ENCODE measurements at places on chromosomes 16 and 17.

GRCh38 chr16:714558-715476 lies at the start of gene METRN:
Gene METRN (plus strand): TSS chr16:715118. CDS start chr16:715290, 172 bp downstream.
- peak; percentile 61 for DNase-seq

GRCh38 chr16:69593751-69594255 lies 28.0 kb downstream of the NFAT5 start:
- DNase-seq: peak; percentile 18

DNA sequence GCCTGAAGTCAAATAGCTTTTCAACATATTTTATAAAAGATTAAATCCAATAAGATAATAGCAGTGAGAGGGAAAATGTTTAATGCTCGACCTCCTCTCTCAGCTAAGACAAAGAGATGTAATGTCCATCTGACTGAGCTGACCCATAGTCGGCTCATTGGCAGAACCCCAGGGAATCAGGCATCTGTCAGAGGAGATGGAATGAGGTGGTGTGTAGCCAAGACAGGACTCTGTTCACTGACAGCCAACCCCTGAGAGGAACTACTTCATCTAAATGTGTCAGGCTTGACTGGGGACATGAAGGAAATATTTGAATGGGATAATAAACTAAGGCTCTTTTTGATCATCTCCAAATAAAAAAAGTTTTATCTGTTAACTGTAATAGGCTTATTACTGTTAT lies 188.0 kb downstream of the CDH11 start:
- no peak for DNase-seq

DNA sequence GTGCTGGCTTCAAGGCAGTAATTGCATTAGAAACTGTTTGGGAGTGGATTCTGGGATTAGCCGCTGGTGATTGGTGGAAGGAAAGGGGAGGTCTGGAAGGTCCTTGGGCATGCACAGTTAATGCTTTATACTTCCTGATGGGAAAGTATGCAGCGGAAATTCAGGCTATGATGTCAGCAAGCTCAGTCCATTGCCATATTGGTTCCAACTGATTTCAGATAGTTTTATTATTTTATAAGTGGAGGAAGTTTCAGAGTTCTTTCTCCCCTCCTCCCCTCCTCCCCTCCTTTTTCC lies 8.1 kb upstream of the CMTR2 start:
- no peak for DNase-seq

GRCh38 chr17:4540224-4540651 lies 14.9 kb downstream of the MYBBP1A start:
- DNase-seq: peak; percentile 59

DNA sequence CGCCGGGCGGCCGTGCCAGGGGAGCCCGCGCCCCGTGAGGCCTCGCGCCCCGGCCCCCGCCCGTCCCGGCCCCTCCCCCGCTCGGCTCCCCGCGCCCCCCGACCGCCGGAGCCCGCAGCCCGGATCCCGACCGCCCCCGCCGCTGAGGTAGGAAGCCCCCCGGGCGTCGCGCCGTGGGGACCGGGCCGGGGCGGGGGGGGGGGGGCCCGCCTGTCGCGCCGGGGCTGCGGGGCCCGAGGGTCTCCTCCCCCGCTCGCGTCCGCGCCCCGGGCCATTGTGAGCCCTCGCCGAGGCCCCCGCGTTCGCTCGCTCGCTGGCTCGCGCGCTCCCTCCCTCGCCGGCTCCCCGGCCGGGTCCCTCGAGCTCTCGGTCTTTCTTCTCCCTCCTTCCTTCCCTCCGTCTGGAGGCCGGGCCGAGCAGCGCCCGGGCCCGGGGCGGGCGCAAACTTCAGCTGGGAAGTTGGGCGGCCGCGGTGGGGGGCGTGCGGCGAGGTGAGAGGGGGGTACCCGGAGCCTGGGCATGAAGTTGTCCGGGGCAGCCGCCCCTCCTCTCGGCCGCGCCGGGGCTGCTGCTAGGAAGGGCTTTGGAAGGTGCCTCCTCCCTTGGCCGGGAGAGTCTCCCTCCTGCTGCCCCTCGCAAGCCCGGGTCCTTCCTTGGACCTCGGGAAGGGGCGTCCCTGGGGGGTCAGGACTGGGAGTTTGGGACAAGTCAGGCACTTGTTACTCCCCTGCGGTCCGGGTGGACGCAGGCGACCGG lies 419 bp downstream of the GLIS2 start:
- no peak for DNase-seq

DNA sequence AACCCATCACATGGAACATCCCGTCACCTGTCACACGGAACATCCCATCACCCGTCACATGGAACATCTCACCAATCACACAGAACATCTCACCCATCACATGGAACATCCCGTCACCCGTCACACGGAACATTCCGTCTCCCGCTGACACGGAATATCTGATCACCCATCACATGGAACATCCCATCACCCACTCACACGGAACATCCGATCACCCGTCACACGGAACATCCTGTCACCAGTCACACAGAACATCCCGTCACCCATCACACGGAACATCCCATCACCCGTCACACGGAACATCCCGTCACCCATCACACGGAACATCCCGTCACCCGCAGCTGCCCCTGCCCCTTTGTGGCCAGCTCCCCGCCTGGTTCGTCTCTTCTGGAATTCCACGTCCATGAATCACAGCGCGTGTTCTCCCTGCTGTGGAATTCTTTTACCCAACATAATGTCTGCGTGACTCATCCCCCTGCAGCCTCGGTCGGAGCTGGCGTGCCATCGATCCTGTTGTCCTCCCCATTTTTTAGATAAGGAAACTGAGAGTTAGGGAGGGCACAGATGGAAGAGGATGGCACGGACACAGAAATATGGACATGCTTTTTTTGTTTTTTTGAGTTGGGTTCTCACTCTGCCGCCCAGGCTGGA lies 5.6 kb downstream of the CPNE7 start:
- peak; percentile 50 for DNase-seq

DNA sequence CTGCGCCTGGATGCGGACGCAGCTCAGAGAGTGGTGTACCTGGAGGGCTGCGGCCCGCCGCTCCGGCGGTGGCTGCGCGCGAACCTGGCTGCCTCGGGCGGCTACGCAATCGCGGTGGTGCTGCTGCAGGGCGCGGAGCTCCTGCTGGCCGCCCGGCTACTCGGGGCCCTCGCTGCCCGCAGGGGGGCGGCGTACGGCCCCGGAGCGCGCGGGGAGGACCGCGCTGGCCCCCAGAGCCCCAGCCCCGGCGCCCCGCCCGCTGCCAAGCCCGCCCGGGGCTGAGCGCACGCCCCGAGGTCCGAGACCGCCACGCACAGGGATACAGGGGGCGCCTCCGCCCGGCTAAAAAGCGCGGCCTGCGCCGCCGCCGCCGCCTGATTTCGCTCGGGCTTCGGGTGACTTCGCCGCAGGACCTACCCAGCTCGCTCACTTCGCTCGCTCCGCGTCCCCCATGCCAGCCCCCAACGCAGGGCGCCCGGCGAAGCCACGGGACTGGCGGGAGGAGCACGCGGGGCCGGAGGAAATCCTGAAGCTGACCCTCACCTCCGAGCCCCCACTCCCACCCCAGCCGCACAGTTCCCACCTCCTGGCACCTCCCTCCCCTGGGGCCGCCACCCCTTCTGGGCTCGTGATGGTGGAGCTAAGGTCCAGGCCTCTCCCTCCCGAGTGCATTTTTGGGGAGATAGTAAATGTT lies 8.2 kb downstream of the PDE6G start:
- DNase-seq: no peak

DNA sequence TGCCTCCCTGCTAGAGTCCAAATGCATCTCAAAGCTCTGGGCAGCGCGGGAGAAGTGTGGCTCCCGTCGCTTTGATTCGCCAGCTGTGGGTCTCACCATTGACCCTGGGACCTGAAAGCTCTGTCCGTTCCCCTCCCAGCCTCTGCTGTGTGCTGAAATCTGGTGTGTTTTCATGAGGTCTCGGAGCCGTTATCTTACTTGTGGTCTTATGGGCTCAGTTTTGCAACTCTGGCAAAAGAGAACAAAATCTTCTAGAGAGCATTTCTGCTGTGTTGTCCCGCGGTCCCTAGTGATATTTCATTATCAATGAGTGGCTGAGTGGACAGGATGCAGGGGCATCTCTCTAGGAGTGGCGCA lies 13.3 kb downstream of the CRISPLD2 start:
- no peak for DNase-seq

GRCh38 chr17:7943291-7943690 lies 11.3 kb downstream of the CNTROB start:
- DNase-seq: no peak

- peak; percentile 66 for DNase-seq
Measured at GRCh38 chr16:47142821-47143676, 696 bp downstream of the NETO2 start.

- DNase-seq: no peak
Measured at GRCh38 chr17:29588562-29589411, 661 bp downstream of the GIT1 start.

DNA sequence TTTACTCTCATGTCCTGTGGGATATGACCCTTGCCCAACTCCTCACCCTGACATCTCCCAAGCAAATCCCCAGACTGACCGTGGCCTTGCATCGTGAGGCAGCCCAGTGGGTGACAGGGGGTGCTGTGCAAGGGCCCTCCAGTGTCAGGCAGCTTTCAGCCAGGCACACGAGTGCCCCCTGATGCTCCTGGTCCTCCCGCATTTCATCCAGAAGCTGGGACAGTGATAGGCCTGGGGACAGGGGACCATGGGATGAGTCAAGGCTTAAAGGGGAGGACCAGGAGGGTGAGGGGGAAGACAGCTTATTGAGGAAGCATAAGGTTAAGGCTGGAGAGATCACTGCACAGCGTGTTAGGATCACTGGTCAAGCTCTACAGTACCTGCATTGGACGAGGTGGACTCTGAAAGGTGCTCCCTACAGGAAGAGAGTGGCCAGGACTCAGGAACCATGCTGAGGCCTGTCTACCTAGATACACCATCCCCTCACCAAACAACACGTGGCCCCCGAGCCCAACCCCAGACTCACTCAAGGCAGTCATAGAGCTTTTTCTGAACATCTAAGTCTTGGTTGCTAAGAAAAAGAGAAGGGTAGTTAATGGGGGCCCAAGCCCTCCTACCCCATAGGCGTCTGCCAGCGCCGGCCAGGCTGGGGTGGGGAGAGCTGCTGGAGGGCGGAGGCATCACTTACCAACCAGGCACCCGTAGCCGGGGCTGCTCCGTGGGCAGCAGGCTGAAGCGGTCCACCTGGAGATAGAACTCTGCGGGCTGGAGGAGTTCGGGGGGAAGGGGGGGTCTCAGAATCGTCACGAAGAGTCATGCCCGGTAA lies 998 bp downstream of the ACD start:
- no peak for DNase-seq

Data from HepG2 (cell line).